NCI-H2081 treated with DMSO at 0.1 percent for 48 hours (cell line): ENCODE measurements at places on chromosomes 2 and 18.

GRCh38 chr2:20330192-20330591 is 20.5 kb downstream of the PUM2 start:
- no peak for DNase-seq

- DNase-seq: no peak
Measured at GRCh38 chr2:204550751-204551511, 5.7 kb downstream of the PARD3B start.

- no peak for DNase-seq
Measured at GRCh38 chr2:45382744-45383143, 228.3 kb downstream of the SRBD1 start.

GRCh38 chr18:45203677-45204076 is 411.6 kb upstream of the SLC14A2 start:
- DNase-seq: no peak

GRCh38 chr2:159073256-159073655 is 104.8 kb downstream of the TANC1 start:
- no peak for DNase-seq

DNA sequence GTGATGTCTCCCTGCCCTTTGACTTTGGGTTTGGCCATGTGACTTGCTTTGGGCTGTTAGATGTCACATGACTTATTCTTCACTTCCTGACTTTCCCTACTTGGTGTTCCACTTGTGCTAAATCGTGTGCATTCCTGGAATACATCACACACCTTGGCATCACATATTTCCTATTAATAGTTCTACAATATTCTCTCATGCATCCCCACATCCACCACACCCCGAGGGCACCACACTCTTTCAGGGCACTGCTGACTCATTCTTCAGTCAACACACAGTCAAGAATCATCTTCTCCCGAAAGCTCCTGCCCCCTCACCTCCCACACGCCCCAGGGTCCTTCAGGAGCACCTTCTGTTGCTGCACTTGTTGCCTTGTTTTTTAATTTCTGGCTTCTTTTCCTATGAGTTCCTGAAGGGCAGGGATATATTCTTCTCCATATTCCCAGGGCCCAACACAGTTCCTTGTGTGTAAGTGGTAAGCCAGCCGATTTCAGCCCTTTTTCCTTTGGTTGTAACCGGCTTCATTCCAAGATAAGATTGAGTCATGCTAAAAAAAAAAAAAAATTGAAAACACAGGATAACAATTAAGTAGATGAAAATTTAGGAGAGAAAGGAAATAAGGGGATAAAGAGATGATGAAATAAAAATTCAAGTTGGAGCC is 341.4 kb downstream of the SLC4A3 start:
- no peak for DNase-seq

DNA sequence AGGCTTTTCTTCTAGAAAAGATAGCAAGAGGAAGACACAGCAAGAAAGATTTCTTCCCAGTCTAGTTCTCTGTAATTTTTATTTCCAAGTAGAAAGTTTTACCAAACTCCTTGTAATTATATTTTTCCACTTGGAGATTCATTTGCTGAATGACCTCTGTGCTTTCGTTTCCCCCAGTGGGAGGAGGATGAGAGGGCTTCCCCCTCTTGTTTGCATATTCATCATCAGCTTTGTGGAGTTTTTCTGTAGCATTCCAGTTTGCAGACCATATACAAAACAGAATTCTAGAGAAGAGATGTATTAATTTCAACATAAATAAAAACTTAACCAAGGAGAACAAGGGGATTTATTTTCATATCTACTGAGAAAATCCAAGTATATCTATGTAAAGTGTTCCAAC is 51.3 kb downstream of the RMDN2 start:
- DNase-seq: no peak
